Stimulated activated CD4-positive, alpha-beta T cell treated with anti-CD3 and anti-CD28 coated beads, TNF-alpha, amount 100 ng/mL, for 24 hours (primary cell): ENCODE measurements at places on chromosomes 4 and X.
A peak's percentile ranks its signal among the peaks of the same experiment; 100 is the strongest.

DNA sequence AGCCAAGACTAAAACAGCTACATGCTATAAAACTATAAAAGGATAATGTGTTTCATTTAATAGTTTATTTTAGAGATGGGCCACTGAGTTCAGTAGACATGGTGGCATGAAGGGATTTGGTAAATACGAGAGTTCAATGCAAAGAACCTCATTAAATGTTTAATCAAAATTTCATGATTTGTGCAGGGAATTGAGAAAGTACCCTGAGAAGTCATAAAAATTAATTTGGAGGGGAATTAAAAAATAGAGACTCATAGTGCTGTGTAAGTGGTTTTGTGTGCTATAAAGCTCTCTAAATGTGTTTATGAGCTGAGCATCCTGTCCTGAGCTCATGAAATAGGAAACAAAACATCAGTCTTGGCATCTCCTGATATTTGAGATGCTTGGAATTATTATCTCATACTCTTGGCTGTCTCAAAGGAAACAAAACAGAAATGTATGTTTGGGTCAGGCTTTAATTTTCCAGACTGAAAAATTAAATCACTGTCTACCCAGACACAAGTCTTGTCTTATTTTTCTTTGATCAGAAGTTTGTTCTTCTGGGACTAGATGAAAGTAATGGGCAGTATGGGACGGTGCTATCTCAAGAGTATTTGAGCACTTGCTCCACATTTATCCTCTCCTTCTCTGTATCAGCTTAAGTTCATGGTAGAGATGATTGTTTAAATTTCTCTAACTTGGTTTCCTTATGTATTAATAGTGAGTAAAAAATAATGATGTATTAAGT is 38.0 kb upstream of the EMCN start:
- DNase-seq: no peak

- no peak for DNase-seq
These were observed 4.3 kb downstream of the SOWAHD start for GRCh38 chrX:119762718-119763117.

DNA sequence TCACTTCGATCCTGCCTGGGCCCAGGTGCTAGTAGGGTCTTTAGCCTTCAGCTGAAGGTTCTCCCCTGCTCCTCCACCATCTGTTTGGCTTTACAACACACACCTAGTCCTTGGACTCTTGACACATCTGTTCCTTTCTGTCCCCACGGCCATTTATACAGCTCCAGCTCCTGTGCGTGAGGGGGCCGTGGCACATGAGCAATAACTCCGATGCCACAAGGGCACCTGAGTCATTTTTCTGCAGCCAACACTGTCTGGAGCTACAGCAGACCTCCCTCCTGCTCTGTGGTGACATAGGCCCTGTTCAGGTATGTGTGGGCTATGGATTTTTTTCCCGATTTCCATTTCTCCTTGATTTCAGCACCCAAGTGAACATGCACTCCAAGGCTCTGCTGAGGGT is 44.7 kb upstream of the BCOR start:
- no peak for DNase-seq

DNA sequence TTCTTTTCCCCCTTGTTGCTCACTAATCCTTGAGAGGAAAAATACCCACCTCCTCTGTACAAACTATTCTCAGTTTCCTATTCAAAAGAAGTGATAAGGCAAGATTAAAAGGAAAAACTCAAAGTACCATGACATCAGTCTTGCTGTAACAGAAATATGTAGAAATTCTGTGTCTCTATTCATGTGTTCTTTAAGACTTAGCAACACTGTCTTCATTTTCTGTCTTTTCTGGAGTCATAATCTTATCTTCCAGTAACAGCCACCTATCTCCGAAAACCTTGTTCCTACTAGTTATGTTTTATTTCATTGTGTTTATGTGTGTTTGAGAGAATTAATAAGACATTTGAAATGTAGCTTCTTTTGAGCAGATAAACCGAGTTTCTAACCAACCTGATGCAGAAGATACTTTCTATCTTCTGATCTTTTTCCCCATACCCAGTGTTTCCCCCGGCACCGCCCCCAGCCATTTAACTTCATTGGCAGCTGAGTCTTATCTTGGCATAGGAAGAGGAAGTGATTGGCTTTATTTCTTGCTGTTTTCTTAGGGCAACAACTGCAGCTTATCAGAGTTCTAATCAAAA is 8.0 kb downstream of the FAM241A start:
- no peak for DNase-seq

DNA sequence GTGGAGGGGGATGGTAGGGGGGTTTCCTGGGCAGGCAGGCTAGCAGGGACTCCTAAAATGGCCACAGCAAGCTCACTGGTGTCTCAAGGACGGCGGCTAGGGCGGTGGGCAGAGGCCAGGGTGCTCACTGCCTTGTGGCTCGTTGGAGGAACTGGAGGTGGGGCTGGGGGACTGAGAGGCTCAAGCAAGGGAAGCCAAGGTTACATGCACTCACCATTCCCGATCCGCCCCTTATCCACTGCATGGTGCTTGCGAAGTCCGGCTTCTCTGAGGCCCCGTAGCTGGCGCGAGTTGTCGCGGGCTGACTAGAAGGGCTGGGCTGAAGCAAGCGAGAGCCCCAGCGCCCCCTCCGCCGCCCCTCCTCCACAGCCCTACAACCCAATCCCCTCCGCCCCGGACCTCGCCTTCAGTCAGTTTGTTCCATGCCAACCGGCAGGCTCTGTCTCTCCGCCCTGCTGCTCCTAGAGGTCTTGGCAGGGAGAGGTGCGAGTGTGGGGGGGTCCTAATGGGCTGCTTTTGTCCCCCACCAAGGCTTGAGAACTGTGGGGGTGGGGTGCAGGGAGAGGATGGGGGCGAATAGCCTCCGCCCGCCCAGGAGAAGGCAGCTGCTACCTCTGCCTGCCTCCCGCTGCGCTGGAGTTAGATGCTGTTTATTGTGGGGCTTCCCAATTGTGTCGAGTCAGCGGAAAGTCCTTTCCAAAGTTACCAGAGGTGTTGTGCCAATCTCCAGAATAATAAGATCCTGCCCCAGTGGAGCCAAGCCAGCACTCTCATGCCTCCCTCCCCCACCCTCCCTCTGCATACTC is at the start of gene ARHGEF9:
Gene ARHGEF9 (minus strand): TSS at position 313 of the 806 bp plus-strand sequence. CDS start 69 bp downstream, at position 244.
- DNase-seq: peak; percentile 1

- DNase-seq: no peak
These were observed 35.2 kb upstream of the PHEX start for GRCh38 chrX:21996872-21997455.

DNA sequence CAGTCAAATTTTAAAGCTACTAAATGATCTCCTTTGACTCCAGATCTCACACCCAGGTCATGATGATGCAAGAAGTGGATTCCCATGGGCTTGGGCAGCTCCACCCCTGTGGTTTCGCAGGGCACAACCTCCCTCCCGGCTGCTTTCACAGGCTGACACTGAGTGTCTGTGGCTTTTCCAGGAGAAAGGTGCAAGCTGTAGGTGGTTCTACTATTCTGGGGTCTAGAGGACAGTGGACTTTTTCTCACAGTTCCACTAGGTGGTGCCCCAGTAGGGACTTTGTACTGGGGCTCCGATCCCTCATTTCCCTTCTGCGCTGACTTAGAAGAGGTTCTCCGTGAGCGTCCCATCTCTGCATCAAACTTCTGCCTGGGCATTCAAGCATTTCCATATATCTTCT is 845.2 kb downstream of the PCDH18 start:
- DNase-seq: no peak

GRCh38 chr4:29153642-29154041 is 1566.5 kb upstream of the PCDH7 start:
- no peak for DNase-seq

DNA sequence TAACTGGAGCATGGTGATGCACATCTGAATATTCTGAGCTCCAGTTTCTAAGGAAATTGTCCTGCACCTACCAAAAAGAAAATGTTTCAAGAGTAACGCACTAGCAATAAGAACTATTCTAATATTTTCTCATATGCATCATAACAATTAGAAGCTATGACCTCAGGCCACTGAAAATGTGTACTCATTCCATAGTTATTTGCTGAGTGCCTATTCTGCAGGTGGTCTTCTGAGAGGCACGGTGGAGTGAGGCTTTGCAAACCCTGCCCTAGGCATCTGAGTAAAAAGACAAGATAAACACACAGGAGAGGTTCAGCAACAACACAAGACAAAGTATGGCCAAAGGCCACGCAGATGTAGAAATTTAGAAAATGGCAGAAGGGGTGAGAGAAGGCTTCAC is 23.7 kb downstream of the SLC10A6 start:
- no peak for DNase-seq

GRCh38 chr4:133865612-133866327 is 335.8 kb downstream of the PABPC4L start:
- no peak for DNase-seq

DNA sequence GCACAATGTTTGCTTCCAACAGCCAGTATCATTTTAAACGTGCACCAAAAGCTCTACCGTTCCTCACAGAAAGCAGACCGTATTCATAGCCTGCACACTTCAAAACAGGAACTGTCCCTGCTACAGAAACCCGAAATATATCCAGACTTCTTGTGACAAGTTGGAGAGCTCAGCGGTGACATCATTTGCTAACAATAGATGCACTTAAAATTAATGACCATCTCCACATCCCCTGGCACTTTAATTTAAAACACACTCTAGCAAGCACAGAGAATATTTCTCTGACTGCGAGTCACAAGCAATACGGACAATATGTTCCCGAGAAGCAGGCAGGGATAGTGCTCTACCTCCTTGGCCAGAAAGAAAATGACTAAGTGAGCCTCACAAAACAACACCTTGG is 2.5 kb downstream of the NYX start:
- no peak for DNase-seq

GRCh38 chr4:8904041-8904501 is 32.4 kb upstream of the HMX1 start:
- DNase-seq: no peak

DNA sequence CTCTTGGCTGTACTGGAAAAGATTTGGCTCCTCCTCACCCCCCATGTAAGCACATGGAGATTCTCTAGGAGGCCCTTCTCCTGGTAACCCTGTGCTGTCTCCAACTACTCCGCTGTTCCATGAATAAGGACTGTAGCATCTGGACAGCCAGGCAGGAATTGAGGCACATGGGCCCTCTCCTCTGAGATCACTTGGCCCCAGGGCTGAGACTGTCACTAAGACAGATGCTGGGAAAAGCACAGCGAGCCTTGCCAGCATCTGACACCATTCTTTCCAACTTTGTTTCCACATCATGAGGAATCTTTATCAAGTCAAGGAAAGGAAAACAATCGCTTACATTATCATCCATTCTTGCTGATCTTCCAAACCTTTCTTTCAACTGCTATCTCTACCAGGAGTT is 222.6 kb upstream of the INTU start:
- DNase-seq: no peak

- DNase-seq: no peak
These were observed 3.6 kb upstream of the KLHL15 start for GRCh38 chrX:24030597-24030996.

DNA sequence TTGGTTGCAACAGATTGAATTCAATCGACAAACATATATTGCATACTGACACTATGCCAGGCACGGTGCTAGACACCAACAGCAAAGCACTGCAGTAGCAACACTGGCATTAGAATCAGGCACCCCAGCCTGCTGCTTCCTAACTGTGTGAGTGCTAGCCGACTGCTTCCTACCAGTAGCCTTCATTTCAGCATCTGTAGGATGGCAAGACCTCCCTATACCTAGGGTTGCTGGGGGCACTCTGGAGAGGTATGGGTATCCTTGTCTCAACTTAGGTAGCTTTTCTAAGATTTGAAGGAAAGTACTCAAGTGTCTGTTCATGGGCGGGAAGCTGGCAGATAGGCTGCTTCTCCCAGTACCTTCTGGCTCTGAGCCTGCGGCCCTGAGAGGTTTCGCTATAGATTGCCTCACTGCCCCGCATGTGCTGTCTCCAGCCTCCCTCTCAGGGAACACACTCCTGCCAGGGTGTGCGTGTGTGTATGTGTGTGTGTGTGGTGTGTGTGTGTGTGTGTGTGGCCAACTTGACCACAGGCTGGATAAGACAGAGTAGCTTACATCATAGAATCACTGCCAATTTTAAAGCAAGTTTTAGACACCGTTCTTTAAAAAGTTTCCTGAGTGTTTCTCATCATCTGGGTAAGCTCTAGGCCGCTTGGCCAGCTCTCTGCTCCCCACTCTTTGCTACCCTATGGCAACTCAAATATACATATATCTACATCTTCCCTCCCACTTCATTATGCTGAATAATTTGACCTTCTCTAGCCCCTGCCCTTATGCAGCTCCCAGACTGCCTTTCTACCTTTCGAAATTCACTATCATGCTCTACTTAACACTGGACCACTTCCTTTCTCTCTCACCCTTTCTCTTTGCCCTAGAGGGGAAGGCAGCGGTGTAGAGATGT is 97.0 kb upstream of the PJA1 start:
- no peak for DNase-seq

GRCh38 chrX:125004799-125005198 is 314.9 kb upstream of the TEX13C start:
- DNase-seq: no peak

DNA sequence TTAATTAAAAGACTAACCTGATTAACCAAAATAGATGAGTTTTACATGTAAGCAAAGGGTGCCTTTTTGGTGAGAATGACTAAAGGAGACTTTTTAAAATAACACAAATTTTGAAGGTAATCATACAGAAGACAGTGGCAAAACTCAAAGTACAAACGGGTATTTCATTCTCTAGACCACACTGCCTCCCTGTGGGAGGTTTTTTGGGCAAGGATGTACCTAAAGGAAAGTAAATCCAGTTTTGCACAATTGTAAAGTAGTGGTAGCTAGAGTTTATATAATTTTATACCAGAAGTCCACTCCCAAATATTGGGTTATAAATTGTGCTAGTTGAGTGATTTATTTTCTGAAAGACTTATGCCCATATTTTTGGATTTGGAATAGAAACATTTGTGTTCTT is 201.0 kb downstream of the PAPSS1 start:
- no peak for DNase-seq

- DNase-seq: no peak
These were observed 165.9 kb downstream of the IL15 start for GRCh38 chr4:141802333-141802732.

- DNase-seq: no peak
These were observed 191.4 kb downstream of the MGST2 start for GRCh38 chr4:139857021-139857420.
